Panc1 (cell line): ENCODE measurements at places on chromosomes 12 and 14.

- DNase-seq, result no peak
Measured at GRCh38 chr14:104865081-104865630, at the start of gene CEP170B. Gene CEP170B, plus strand, starts transcription at chr14:104865268. Its CDS starts 3,183 bp downstream, at chr14:104868451.

GRCh38 chr12:131441060-131441396, 269.9 kb upstream of the SFSWAP start:
- no peak for DNase-seq

- no peak for DNase-seq
Measured at GRCh38 chr14:30808576-30808975, 65.8 kb upstream of the COCH start.

- DNase-seq, result no peak
Measured at GRCh38 chr12:115035535-115036107, 351.6 kb upstream of the TBX3 start.

- no peak for DNase-seq
Measured at GRCh38 chr14:60179431-60179869, 14.3 kb upstream of the DHRS7 start.

GRCh38 chr12:67592228-67593011, 56.1 kb upstream of the DYRK2 start:
- no peak for DNase-seq

DNA sequence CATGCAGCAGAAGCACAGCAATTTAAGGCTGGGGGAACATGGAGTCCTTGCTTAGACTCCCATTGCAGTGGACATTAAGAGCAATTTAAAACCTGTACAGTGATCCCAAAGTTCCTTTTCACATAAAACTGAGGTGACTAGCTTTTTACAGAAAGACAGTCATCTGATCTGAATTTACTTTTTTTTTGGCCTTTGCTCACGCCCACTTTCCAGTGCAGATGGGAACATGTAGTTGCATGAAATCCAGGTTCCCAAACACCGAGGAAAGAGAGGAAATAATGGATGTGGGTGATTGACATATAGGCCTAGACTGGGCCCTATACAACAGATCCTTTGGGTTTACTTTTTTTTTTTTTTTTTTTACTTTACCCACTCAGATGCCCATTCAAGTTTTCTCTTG, 126.4 kb upstream of the PTPRB start:
- no peak for DNase-seq

DNA sequence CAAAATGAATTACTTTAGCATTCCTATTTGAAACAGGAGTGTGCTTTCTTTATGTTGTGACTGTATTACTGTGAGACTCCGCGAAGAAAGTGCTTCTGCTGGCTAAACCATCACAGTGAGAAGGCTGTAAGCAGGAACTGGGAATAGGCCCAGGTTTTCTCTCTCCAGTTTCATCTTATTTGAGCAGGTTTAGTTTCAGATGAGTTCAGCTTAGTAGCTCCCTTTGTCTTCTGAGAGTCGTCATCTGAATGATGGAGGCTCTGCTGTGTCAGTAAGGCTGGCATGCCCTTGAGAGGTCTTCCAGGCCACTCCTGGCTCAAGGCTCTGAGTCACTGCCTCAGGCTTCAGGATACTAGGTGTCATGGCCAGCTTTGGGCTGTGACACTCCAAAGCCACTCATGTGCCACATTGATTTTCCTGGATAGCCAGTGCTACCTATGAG, 205.6 kb upstream of the RGS6 start:
- no peak for DNase-seq

- no peak for DNase-seq
Measured at GRCh38 chr12:124941170-124941527, 26.7 kb upstream of the UBC start.
